ENCODE measurements at places on chromosomes 1 and 21.

DNA sequence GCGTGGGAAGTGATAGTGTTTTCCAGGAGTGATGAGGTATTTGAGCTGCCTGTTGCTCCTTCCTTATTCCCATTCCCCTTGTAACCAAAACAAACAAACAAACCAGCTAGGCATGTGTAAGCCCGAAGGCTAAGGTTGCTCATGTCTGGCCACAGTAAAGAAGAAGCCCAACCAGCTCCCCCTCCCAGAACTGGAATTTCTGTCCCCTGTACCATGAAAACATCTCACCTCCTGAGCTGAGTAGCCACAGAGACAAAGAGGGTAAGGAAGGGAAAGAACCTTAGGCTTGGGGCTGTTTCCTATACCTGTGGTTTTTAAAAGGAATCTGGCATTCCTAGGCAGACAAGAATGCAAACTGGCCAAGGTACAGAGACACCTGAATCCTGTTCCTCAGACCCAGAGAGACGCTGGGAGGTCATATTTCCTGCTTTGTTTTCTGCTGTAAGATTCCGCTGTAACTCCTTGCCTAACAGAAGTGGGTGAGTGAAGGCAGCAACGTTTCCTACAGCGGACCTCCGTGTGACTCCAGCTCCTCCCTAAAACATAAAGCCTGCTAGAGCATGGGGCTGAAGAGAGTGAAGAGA is 41.7 kb upstream of the RAB4A start:
- no peak for DNase-seq

DNA sequence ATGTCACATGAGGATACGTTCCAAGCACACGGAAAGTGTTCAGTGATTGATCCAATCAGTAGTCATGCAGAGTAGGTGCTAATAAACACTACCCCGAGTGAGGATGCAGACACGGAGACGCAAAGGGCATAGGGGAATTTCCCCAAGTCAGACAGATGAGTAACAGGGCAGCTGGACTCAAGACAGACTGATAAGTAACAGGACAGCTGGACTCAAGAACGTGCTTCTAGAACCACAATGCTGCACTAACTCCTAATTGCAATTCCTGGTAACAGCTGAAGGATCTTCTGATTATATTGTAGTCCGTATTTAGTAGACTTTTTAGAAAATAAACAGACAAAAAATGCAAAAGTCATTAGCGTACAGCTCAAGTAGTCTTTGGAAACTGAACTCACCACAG is 1.9 kb upstream of the OR2T10 start:
- DNase-seq: no peak

DNA sequence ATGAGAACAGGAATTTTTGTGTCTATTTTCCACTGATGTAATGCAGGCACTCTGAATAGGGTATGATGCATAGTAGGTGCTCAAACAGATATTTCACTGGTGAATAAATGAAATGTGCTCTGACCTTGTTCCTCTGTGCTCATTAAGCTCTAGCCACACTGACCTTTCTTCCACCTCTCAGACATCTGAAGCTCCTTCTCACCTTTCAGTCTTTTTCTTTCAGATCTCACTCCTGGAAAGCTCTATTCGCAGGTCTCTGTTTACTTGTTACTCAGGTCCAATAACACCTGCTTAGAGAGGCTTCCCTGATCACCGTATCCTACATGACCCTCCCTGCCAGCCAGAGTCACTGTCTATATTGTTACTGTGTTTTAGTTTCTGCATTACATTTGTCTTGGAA is 59.2 kb upstream of the IVNS1ABP start:
- no peak for DNase-seq

- DNase-seq: no peak
Observed at GRCh38 chr1:1284221-1285101, 4.2 kb downstream of the SCNN1D start.

GRCh38 chr1:26530410-26530894 is 891 bp downstream of the RPS6KA1 start:
- no peak for DNase-seq

GRCh38 chr1:248046536-248046935 is at the start of gene OR2L3:
TSS of gene OR2L3 (plus strand) at chr1:248046836. CDS start at chr1:248060682, 13,846 bp downstream.
- DNase-seq: no peak

DNA sequence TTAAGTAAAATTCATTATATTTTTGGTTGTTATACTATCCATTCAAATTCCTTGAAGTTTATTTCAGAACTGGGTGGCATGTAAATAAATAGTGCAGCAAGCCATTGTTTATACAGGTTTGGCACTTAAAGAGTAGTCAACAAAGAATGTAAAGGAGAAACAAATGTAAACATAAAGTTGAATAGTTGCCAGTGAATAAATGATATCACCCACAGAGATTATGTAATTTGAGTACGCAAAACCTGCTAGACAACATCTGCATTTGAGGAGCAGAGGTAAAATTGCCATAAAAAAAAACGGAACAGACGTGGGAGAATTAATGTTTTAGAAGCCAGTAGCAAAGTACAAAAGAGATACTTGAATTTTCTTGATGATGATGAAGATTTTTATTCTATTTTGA is 111.6 kb downstream of the ADGRL2 start:
- no peak for DNase-seq

- peak; percentile 44 for DNase-seq
Observed at GRCh38 chr1:21921100-21921875, 15.8 kb downstream of the HSPG2 start.

DNA sequence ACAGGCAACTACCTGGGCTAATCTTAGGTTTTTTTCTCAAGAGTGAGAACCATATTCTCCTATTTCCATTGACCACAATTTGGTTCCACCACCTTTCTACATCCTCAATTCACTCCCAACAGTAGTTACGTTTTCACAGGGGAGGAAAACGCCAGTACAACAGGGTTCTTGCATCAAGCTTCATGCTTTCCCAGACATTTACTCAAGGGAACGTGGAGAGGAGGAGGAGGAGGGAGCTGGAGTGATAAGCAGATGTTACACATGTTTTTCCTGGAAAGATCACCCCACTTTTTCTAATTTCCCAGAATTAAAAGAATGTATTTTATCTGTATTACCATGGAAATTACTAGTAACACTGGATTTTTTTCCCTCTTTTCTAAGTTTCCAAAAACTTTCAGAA is 58.3 kb downstream of the RGS5 start:
- DNase-seq: no peak

GRCh38 chr1:85444381-85444780 is 20.6 kb downstream of the DDAH1 start:
- no peak for DNase-seq

DNA sequence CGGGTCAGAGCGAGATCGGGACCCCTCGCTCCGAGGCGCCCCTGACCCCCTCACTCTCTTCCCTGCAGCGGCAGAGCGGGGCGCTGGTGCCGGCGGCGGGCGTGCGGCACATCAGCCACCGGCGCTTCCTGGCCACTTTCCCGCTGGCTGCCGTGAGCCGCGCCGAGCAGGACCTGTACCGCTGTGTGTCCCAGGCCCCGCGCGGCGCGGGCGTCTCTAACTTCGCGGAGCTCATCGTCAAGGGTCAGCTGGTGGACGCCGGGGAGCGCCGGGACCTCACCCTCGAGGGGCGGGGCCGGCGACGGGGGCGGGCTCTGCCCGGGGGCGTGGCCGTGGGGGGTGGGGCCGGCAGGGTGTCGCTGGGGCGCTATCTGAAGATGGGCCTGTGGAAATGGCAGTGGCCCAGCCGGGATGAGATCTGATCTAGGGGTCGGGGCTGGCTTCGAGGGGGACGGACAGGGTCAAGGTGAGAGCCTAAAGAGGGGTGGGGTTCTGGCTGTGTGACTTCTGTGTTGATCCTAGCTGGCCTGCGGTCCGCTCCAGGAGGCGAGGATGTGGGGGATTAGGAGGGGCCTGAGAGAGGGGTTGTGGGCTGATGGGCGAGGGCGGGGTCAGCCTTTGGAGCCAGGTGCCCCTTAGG is 23.6 kb downstream of the PTPRU start:
- DNase-seq: no peak

DNA sequence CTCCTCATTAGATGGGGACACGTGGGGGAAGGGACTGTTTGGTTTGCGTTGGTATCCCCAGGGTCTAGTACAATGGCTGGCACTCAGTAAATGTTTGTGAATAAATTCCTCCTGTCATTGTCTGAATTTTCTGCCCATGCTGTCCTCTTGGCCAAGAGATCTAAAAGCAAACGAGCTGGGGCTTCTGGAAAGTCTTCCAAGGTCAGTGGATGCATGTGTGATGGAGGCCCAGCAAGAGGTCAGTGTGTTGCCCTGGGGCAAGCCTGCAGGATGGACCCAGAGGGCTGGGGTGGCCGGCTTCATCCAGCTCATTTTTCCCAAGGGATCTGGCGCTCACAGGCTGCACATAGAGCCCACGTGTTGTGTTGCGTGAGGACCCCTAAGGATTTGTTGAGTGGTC is 30.0 kb upstream of the JUN start:
- DNase-seq: no peak

- DNase-seq: no peak
Observed at GRCh38 chr1:6143395-6143794, 36.7 kb downstream of the CHD5 start.

DNA sequence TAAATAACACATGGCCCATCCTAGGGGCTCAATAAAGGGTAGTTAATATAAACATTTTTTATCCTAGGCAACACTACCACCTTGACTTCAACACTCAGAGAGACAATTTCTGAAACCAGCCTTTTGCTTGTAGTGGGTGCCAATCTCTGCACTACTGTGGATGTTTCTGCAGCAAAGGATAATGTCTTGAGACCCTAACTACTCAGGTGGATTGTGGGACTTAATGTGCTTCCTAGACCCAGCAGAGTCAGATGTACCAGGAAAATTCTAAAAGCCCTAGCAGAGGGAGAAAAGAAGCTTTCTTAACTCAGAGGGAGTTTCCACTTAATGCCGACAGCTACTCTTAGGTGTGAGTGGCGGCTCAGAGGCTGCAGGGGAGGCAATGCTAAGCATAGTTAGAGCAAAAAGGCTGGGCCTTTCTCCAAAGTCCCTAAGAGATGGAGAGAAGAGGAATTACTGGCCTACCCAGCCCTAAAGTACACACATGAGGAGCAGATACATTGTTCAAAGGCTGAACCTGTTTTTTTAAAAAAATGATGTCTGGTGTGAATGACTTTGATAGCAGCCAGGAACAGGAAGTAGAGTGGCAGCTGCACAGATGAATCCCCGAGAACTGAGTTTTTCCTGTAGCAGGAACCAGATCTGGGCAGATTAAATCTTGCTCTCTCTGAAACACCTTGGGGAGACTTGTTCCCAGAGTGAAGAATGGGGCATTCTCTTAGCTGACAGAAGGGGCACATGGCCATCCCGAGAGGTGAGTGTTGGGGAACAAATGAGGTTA is 33.5 kb upstream of the ABCD3 start:
- no peak for DNase-seq

GRCh38 chr1:157658571-157658970 is 42.0 kb downstream of the FCRL3 start:
- DNase-seq: no peak

DNA sequence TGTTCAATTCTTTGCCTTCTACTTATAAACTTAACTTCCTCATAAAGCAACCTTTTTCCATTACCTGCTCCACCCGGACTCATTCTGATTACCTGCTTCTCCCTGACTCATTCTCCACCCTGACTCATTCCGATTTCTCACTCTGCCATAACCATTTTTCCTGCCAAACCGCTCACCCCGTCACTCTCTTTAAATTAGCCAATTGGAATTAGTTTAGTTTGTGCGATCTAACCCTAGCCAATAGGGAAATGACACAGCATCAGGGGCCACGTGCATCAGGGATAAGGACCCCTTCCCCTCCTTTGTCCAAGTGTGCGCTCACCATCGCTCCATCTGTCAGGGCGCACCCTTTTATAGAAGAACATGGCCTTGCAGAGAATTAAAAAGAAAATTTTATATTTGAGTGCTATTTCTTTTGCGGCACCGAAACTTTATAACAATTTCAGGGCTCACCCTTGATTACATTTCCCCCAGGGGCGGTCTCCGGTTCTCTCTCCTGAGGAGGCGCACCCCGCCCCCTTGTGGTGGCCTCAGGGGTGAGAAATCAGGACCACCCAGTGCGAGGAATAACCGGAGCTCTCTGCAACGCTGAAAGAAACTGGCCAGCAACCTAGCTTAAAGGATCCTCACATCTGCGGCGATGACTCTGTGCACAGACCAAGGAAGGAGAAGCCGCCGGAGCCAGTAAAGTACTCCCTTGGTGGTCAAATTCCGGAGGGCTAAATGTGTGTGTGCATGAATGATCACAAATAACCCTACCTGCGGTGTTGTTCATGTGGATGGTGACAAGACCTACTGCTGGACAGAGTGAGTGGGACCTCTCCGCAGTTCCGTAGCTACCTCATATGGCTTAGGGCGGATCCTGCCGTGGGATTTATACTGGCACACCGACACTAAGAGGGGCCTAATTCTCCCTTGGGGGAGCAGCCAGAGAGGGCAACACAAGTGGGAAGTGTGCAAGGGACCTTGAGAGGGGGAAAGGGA is 30.3 kb upstream of the CBR3 start:
- DNase-seq: peak; percentile 68

- DNase-seq: no peak
Observed at GRCh38 chr1:79797487-79797886, 791.0 kb upstream of the ADGRL4 start.

DNA sequence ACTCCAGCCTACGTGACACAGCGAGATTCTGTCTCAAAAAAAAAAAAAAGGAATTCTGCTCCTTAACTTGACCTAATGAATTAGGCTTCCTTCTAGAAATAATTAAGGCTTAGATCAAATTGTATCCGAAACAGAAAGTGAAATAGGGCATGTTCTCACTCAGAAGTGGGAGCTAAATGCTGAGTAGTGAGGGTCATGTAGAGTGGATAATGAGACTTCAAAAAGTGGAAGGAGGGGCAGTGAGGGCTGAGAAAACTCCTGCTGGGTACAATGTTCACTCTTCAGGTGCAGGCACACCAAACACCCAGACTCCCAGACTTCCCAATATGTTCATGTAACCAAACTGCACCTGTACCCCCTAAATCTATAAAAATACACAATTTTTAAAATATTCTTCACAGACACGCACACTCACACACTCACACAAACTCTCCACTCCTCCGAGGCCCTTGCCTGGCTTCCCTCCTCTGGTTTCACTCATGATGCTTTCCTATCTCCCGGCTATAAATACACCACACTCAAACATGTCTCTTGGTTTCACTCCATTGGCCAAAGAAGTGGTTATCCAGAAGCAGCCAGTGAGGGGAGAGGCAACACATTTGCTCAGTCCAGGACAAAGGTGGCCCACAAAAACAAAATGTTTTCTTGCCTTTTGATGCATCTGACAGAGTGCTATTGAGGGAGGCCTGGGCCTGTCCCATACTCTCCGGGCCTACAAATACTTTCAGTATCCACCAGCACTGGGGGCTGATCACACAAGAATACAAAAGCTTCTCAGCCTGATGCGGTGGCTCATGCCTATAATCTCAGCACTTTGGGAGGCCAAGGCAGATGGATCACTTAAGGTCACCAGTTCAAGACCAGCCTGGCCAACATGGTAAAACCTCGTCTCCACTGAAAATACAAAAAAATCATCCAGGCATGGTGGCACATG is 249.2 kb downstream of the TOMM20 start:
- DNase-seq: no peak

- no peak for DNase-seq
Observed at GRCh38 chr1:53482441-53483153, 23.4 kb downstream of the DMRTB1 start.

All from NCI-H82 (cell line).